ENCODE measurements at places on chromosomes 5 and 9.
A peak's percentile ranks its signal among the peaks of the same experiment; 100 is the strongest.

DNA sequence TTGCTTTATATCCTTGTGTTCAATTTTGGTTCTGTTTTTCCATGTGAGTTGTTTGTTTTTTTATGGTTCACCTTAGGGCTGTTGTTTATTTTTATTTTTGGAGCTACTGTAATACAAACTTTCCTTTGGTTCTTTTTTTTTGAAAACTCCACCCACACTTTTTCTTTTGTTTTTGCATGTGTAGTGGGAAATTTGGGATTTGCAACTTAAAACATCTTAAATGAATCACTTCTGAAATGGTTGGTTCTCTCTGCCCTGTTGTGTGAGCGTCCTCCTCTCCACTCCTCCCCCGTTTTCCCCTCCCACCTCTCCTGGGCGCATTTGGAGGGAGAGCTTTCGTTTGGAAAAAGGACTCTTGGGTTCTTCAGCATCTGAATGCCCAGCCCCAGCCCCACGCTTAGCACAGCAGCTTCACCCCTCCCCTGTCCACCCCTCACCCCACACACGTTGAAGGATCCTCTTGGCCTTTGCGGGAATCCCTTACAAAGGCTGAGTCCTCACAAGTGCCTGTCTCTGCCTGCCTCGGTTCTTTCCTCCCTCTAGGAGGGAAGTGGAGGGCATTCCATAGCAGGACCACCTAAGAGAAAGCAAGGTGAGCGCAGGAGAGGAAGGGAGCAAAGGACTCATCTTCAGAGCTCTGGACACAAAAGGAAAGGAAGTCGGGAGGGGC is 67.2 kb downstream of the DMRT1 start:
- DNase-seq: no peak

DNA sequence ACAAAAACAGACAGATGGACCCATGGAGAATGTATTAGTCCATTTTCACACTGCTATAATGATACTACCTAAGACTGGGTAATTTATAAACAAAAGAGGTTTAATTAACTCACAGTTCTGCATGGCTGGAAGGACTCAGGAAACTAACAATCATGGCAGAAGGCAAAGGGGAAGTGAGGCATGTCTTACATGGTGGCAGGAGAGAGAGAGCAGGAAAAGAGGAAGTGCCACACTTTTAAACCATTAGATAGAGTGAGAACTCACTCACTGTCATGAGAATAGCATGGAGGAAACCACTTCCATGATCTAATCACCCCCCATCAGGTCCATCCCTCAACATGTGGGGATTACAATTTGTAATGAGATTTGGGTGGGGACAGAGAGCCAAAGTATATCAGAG is 808.9 kb downstream of the CDH12 start:
- no peak for DNase-seq

- DNase-seq: no peak
Measured at GRCh38 chr9:136808075-136808805, 492 bp downstream of the RABL6 start.

- peak; percentile 41 for DNase-seq
Measured at GRCh38 chr9:129109952-129110739, 447 bp downstream of the CRAT start.

DNA sequence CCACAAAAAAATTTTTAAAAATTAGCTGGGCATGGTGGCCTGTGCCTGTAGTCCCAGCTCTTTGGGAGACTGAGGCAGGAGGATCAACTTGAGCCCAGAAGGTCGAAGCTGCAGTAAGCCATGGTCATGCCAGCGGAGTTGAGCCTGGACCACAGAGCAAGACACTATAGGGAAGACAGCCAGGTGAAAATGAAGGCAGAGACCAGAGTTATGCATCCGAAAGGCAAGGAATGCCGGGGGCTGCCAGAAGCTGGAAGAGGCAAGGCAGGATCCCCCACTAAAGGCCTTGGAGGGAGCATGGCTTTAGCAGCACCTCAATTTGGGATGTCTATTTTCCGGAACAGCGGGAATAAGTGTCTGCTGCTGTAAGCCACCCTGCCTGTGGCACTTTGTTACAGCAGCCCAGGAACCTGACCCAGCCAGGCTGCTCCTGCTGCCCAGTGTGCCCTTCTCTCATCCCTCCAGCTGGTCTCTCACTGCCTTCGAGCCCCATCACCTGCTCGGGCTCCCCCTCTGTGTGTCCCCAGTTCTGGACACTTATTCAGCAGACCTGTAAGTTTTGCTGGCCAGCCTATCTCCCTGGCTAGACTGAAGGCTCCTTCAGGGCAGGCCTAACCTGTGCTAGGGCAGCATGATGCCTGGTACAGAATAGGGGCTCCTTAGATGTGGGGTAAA is 16.8 kb upstream of the JADE2 start:
- DNase-seq: no peak

DNA sequence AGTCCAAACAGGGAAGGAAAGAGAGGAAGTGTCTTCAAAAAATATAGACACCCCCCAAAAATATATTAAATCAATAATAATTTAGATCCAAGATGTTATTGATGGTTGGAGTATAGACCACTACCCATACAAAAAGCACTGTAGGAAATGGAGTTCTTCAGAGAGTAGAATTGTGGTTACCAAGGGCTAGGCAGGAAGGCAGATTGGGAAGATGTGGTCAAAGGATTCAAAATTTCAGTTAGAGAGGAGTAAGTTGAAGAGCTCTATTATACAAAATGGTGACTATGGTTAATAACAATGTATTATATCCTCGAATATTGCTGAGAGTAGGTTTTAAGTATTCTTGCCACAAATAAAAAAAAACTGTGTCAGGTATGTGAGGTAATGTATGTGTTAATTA is 149.4 kb downstream of the CWC27 start:
- DNase-seq: no peak

DNA sequence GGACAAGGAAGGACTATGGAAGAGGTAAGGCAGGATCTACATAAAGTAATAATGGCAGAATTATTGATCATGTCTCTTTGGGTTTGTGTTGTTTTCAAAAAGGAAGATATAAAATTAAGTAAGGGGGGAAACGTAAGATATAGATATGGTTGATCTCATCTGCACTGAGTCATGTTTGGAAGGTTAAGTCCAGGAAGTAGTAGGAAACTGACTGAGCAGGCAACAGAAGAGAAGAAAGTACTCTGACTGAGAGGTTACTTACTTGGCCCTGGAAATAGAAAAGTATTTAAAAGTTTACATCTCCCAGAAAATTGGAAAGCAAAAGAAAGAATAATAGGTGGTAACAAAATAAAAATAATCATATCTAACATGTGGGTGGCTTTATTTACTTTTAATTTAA is 405.3 kb upstream of the RGMB start:
- DNase-seq: no peak

Measured in fibroblast of gingiva (primary cell).